Hippocampal formation (tissue), 2 donors: ENCODE measurements at places on chromosomes 5 and 9.

DNA sequence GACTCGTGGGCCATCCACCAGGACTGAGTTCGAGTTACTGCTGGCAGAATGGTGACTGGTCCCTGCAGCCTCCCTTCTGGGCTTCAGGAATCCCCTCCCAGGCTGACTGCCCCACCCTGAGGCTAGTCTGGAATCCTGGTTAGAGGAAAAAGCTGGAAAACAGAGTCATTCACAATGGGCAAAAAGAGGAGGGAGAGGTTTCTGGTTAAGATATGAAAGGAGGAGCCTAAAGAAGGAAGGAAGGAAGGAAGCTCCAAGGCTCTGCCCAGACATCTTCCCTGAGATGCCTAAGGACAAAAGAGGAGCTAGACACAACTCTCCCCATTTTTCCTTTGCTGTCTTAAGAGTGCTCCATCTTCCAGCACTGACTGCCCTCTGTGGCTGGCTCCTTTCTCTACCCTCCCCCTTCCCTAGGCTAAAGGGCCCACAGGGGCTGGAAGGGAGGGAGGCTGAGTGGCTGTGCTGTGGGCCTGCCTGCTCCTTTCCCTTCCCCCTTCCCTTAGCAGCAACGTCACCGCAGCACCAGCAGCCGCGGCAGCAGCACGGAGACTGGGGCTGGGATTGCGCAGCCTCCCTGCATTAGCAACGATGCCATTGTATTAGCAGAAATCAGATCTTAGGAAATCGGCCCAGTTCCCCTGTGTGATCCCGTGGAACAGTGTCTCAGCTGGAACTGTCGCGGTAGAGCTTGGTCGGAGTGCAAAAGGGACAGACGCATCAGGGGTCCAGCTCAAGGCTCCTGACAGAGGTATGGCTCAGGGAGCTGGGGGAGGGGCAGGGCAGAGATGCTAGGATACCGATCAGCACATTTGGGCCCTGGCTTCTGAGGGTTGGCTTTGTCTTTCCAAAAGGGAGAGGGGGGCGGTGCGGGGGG, 48.7 kb downstream of the RUSC2 start:
- peak; percentile 88 for DNase-seq

DNA sequence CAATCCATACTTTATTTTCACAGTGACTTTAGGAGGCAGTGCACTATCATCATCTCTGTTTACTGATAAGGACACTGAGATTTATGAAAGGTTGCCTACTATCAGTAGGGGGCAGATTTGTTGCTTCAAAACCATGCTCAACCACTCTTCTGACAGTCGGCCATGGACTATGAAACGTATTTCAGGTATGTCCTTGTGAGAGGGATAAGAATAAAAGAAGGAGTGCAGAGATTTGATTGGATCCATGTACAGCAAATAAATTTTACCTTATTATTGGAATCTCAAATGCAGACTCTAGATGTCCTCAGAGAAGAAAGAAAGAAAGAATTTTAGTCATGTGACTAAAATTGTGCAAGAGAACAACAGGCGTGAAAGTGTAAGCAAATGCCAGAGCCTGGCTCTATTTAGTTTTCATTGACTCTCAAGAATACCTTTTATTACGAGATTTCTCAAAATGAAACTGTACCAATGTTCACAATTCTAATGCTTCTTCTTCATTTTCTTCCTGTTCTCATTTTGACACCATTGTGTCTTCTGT, 296.6 kb upstream of the RASA1 start:
- DNase-seq, result no peak

DNA sequence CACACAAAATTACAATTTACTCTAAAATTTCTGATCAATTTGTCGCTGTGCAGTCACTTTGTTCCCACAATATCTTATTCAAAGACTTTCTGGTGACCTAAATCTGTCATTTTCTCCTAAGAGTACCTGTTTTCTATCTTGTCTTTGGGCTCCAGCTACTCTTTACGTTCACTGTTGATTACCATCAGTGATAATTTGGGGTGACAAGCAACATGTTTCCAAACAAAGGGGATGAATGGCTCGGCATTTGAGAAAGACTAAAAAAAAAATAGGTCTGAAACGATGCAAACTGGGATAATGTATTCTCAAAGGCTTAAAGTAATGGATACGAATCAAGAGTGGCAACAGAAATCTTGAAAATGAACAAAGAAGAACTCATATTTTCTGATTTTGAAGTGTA, 205.2 kb upstream of the DAB2 start:
- DNase-seq, result no peak

GRCh38 chr5:72818866-72819534, 2.5 kb downstream of the TNPO1 start:
- DNase-seq, result peak; percentile 51

DNA sequence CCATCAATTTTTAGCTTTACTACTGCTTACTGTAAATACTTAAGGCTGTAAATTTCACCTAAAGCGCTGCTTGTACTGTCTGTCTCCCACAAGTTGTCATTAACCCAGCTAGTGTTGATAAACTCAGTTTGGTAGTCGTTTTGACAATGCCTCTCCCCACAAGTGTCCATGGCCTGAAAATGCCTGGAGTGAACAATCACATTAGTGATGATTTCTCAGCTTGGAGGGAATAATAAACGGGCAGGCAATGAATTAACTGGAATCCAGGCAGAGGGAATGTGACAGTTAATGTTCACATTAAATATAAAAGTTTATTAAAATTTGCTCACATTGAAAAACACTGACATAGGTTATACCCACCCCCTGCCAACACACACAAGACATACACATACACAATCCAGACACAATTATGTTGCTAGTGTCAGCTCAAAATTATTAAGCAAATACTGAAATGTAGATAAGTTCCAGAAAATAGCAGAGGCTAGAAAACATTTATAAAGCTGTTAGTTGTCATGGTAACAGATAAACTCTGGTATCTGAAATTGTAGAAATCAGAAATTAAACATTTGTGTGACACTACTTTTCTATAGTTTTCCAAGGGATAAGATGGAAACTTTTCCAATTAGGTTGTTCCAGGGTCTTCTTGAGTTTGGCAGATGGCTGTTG, 341.9 kb downstream of the DIRAS2 start:
- DNase-seq, result no peak

GRCh38 chr5:160378330-160378729, 7.9 kb upstream of the C1QTNF2 start:
- DNase-seq, result no peak

DNA sequence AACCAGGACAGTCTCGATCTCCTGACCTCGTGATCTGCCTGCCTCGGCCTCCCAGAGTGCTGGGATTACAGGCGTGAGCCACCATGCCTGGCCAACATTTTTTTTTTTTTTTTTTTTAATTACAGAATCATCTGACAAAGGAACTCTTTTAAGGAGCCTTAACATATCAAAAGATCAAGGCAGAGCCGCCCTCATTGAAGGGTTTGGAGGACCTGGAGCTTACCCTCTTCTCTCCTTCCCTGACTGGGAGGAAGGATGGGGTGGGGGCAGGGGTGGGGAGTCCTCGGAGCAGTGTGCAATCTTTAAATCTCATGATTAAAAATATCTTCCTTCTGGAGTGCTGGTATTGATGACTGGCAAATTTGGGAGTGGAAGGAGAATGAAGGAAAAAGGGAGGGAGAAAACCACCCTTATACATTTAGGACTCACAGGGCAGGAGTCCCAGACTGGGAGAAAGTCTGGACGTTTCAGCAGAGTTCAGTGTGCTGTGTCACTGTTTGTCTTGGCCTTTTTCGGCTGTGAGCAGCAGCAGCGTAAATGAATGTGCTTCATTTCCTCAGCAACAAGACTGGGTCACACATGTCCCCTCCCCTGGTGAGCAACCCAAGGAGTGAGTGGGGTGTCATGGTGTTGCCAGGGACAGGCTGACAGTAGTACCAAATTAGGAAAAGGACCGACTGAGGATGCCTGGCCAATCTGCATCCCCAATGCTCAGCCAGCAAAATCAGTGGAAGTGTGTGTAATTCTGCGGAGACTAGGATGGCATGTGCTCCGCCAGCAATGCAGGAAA, 115.3 kb upstream of the BNC2 start:
- DNase-seq, result no peak

GRCh38 chr5:168706655-168707069, 127.5 kb upstream of the PANK3 start:
- peak; percentile 19 for DNase-seq

GRCh38 chr9:112489876-112490666, 3.4 kb downstream of the KIAA1958 start:
- DNase-seq, result no peak

GRCh38 chr5:163917747-163918146, 412.3 kb downstream of the MAT2B start:
- DNase-seq, result no peak

DNA sequence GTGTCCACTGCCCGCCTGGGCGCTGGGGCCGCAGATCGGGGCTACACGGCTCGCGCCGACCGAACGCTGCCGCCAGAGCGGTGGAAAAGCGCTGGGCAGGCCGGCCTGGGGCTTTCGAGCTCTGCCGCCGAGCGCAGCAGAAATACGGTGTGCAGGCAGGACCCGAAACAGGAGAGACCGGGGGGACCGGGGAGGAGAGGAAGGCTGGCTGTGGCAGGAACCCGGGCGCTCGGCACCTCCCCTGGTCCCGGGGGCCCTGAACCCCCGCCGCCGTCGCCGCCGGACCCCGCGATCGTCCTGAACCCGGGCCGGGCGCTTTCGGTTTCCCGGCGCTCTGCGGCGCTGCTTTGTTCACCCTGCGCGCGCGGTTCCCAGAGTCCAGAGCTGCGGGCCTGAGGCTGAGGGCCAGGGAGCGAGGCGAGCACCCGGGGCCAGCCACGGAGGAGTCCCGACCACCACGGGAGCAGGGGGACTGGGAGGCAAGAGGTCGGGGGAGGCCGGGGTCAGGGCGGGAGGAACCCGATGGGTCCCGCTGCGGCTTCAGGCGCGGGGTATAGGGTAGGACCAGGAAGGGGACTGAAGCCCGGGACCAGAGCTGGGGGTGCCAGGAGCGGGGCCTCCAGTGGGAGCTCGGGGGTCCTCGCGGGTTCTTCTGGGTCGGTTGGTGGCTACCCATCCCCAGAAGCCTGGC, 12.0 kb downstream of the IRX2 start:
- no peak for DNase-seq

GRCh38 chr9:33222031-33222430, 17.9 kb upstream of the SPINK4 start:
- no peak for DNase-seq

- DNase-seq, result no peak
Measured at GRCh38 chr5:58505971-58506640, 14.9 kb downstream of the GAPT start.

- no peak for DNase-seq
Measured at GRCh38 chr5:68565427-68565826, 349.9 kb downstream of the PIK3R1 start.

- no peak for DNase-seq
Measured at GRCh38 chr5:1505506-1506241, 18.1 kb downstream of the LPCAT1 start.

- no peak for DNase-seq
Measured at GRCh38 chr5:66442951-66443445, 153.2 kb upstream of the MAST4 start.

GRCh38 chr9:109264877-109265587, 55.8 kb downstream of the EPB41L4B start:
- DNase-seq, result no peak

DNA sequence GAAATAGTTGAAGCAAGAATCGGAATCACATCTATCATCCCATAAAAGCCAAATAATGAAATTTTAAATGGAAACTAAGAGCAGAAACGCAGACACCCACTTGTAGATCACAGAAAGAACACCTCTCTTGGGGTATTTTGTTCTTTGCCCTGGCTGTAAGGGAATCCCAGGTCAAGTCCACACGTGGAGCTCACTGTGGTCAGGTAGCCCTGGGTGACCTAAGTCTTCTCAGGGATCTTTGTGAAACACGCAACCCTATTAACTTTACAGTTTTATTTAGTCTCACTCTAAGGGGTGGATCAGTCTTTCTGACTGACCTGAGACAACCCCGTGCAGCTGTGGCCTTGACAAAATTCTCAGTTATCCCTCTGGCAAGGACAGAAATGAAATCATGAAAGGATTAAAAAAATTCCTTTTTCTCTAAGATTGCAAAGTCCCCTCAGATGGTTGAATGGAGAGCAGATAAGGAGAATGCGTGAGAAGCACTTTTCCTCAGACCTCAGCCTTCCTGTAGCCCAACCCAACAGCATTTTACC, 111.6 kb downstream of the NREP start:
- no peak for DNase-seq

- DNase-seq, result no peak
Measured at GRCh38 chr5:57550132-57550531, 67.5 kb upstream of the ACTBL2 start.

- no peak for DNase-seq
Measured at GRCh38 chr9:120928483-120929228, 2.1 kb upstream of the TRAF1 start.

DNA sequence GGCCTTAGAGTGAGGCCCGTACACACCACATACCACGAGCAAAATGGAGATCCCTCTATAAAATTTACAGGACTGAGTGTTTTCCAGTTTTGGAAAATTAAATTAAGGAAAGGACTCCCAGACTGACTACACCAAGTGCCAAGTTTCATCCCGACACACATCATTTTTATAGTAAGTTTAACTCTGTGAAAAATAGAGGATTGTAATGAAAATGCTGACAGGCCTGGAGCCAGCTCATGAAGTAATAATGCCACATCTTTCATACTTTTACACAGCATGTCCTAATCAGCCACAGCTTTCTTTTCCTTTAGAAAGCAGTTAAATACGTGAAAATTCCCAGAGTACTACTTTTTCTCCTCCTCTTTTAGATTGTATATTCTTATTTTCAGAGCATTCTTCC, 169.2 kb downstream of the SAXO1 start:
- DNase-seq, result no peak

DNA sequence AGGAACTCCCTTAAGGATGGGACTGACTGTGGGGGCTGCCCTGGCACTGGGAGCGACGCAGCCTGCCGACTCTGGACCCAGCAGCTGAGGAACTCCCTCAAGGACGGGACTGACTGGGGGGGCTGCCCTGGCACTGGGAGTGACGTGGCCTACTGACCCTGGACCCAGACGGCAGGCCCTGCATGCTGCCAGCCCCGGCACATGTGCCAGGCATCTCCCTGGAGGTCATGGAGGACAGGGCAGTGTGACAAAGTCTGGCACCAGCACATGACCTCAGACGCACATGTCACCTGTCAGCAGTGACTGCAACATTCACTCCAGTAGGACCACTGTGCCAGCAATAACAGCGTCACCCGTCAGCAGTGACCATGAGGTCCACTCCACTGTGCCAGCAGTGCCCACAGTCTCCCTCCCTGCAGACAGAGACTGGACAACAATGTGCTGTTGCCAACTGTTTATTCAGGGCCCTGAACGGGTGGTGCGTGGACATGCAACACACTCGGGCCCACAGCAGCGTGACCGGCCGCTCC, 4.5 kb downstream of the FBXW5 start:
- peak; percentile 38 for DNase-seq

DNA sequence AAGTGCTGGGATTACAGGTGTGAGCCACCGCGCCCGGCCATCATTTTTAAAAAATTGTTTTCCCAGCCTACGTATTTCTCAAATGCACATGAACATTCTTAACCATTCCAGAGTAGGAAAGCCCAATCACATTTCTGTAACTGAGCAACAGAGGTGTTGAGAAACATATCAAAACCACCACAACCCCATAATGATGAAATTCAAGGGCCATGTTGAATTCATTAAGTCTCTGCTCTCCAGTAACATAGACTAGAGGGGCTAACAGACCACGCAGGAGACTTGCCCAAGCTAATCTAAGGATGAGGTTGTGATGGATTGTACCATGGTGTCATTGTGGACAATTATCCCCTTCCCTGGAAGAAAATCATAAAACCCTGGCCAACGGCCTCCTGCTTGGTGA, 52.9 kb downstream of the MYO10 start:
- DNase-seq, result no peak
